NCI-H1694 treated with DMSO at 0.1 percent for 48 hours (cell line): ENCODE measurements at places on chromosomes 5 and 9.

- DNase-seq, result no peak
Observed at GRCh38 chr5:130501151-130501865, 597.0 kb downstream of the CHSY3 start.

- DNase-seq, result no peak
Observed at GRCh38 chr5:38011668-38012188, 171.9 kb upstream of the GDNF start.

DNA sequence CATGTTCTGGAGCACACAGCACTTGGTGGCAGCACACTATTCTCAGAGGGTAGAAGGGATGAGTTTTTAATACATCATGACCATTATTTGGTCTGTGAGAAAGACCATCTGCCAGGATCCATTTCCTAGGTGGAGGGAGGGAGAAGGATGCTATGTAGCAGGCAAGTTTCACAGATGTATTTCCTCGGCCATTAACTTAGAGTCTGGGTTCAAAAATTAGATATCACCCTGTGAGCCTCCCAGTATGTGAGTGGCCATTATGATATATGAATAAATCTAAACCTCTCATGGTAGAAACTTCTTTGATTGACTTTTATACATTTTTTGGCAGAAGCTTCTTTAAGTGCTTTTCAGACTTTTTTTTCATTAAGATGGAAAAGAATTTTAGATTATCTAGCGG, 133.9 kb downstream of the SREK1 start:
- no peak for DNase-seq

GRCh38 chr5:169777159-169777558, 140.1 kb downstream of the DOCK2 start:
- DNase-seq, result no peak

GRCh38 chr9:15873573-15874177, 320.8 kb downstream of the CCDC171 start:
- DNase-seq, result peak; percentile 40

- no peak for DNase-seq
Observed at GRCh38 chr5:41649659-41650058, 139.3 kb upstream of the PLCXD3 start.

DNA sequence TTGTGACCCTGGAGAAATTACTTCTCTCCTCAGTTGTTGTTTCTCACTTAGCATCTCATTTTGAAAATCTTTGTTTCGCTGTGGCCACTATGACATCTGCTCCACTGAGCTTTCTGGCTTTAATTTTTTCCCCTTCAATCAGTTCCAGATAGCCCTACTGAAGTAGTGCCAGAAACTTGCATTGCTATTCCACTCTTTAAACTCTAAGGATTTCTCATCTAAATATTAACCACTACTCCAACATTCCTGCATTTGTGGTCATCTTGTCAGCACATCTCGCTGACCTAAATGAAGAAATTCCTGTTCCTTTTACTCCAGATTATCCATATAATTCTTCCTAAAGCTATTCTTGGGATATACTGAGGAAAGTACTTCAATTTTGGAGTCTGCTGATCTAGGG, 15.3 kb upstream of the NOL6 start:
- DNase-seq, result no peak

DNA sequence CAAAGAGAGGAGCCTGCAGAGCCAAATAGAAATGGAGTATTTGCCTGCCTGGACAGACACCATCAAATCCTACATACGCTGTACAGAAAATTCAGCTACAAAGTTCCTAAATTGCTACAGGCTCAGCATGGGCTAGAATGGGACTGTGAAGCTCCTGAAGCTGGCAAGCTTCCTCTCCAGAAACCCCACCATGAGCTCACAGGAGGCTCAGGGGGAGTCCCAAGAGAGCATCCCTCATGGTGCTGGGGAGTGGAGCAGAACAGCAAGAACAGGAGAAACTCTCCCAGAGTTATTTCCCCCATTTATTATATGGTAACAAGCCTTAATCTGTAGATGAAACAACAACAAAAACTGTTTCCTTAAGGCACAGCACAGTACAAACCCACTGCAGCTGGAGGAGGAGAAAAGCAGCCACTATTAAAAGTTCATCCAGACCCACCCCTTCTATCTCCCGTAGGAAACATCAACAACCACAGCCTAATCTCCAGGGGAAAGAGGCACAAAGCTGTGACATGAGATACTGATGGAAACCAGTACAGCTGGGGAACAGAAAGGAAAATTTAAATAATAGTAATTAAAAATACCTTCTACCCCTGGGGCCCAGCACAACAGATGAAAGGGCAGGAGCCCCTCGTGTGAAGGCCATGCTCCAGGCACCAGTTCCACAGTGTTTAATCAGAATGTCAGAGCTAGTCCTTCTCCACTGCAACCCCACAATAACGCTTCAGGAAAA, 548.5 kb downstream of the MTRR start:
- no peak for DNase-seq

GRCh38 chr5:129971714-129972113, 67.4 kb downstream of the CHSY3 start:
- DNase-seq, result no peak

DNA sequence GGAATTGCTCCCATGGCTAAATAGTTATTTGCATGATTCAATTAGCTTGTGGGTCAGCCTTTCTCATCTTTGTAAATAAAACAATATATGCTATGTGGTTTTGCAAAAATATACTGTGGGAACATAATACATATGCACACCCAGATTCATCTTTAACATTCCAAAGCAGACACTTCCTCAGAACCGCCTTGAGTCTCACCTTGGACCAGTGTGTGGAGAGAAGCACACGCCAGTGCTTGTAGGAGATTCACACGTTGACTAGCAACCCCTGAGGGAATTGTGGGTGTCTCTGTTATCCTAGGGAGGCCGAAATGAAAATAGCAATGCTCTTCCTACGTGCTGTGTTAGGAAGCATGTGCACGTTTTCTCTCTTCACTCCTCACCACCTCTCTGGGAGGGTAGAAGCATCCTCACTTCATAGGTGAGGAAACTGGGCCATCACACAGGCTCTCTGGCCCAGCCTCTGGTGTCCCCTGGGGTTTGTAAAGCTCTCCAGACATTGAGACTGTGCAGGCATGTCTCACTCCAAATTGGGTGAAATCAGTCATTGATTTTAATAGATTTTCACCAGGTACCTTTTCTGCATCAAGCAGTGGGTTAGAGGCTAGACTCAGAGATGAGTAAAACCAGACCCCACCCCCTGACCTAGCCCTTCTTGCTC, 221.7 kb downstream of the PBX3 start:
- no peak for DNase-seq
